ENCODE measurements at places on chromosomes 4 and X. TPM values are rescaled to one million over a fixed set of nuclear protein-coding genes. Genes with fewer than 3 reads are reported as not detected.

GRCh38 chr4:105838082-105838481 lies 57.2 kb upstream of the NPNT start:
- DNase-seq: no peak

GRCh38 chr4:177673985-177674489 lies 231.8 kb upstream of the AGA start:
- DNase-seq: no peak

GRCh38 chr4:104489731-104490095 lies 5.0 kb downstream of the CXXC4 start:
- no peak for DNase-seq

The PLP1 gene
- total RNA-seq: not detected

The MAGEA2B gene
- total RNA-seq: not detected

The EMD gene
- total RNA-seq: 71.9 TPM

The ZMAT1 gene
- total RNA-seq: 0.33 TPM

- no peak for DNase-seq
These were observed 132.4 kb downstream of the CORIN start for GRCh38 chr4:47705326-47705981.

- DNase-seq: no peak
These were observed 16.5 kb upstream of the FGFR3 start for GRCh38 chr4:1776521-1777161.

- DNase-seq: no peak
These were observed 26.5 kb downstream of the GALNT7 start for GRCh38 chr4:173195109-173195508.

The RAI2 gene
- 0.64 TPM for total RNA-seq

- DNase-seq: no peak
These were observed 139.1 kb upstream of the PLAC1 start for GRCh38 chrX:134797390-134797700.

DNA sequence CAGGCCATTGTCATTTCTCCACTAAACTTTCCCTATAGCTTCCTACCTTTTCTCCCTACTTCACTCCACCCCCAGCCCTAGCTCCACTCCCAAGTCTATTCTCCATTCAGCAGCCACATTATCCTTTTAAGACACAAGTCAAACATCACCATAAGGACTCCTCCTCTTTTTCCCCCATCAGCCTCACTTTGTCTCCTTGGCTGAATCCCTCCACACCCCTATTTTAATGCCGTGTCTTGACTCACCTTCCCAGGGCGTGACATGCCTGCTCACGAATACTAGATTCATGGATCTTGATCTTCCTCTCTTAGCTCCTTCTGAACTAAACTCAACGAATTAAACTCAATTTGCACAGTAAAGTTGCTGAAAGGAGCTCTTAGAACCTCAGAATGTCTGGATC lies 281.9 kb downstream of the PTTG2 start:
- no peak for DNase-seq

GRCh38 chr4:122003335-122003734 lies 51.5 kb upstream of the TRPC3 start:
- DNase-seq: no peak

- DNase-seq: peak; percentile 12
These were observed 516.2 kb upstream of the ADGRL3 start for GRCh38 chr4:60683973-60684372.

- DNase-seq: peak; percentile 8
These were observed 298.2 kb upstream of the ARSJ start for GRCh38 chr4:114277690-114278089.

- peak; percentile 71 for DNase-seq
These were observed 340.1 kb upstream of the CTSO start for GRCh38 chr4:156293657-156294297.

GRCh38 chr4:183504930-183505610 lies at the start of gene ING2:
TSS of gene ING2 (plus strand) at chr4:183505058. CDS start at chr4:183505196, 138 bp downstream.
- DNase-seq: peak; percentile 49

The TMEM255A gene
- not detected for total RNA-seq

DNA sequence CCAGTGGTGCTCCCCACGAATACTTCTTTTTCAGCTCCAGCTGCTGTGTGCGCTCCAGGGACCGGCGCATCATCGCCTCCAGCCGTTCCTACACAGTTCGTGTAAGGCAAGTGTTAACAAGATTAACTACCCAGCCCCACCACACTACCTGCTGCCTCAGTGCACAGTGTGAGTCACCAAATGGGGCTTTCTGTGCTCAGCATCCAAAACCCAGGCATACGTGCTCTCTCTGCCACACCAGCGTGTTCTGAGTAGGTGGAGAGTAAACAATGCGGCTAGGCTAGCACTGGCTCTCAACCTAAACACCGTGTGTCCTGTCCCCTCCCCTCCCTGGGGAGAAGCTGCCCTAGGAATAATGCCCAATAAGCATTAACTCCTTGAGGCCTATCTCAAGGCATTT lies 60.0 kb downstream of the MAP7D2 start:
- DNase-seq: peak; percentile 90

- DNase-seq: peak; percentile 79
These were observed 583.5 kb upstream of the FAT1 start for GRCh38 chr4:187307131-187307530.

GRCh38 chrX:104659005-104659744 lies 93.2 kb downstream of the IL1RAPL2 start:
- peak; percentile 32 for DNase-seq

- DNase-seq: no peak
These were observed 263.8 kb upstream of the IGFBP7 start for GRCh38 chr4:57373991-57374390.

The TRIM75 gene
- not detected for total RNA-seq

The PPM1K gene
- total RNA-seq: 22.4 TPM

The PRRG3 gene
- total RNA-seq: not detected

The CLTRN gene
- total RNA-seq: 2.2 TPM

The CCDC149 gene
- total RNA-seq: 4.8 TPM

DNA sequence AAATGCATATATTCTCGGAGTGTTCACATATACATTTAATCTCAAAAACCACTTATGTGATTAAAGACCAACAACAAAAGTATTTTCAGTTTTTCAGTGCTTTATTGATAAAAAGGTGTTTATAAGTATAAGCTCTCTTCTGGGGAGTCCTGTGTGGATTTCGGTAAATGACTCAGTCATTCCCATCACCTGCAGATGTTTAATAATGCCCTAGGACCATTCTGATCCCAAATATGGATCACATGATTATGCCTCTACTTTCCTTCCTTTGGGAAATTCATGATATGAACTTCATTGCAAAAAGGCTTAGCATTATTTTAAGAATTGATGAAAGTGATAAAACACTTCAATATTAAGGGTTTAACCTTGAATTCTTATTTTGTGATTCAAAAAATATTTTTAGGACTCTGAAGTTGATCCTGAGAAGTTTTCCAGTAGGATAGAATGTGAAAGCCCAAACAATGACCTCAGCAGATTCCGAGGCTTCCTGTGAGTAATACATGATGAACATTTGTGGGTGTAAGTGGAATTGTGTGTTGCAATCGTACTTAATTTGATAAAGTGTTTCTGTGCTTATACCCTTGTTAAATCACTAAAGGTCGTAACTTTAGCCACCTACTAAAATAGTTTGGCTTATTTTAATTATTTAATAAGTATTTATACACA lies 40.2 kb downstream of the ATP10D start:
- peak; percentile 79 for DNase-seq

GRCh38 chr4:77159806-77160205 lies 2.8 kb downstream of the CCNG2 start:
- no peak for DNase-seq

The NRK gene
- 1.5 TPM for total RNA-seq

GRCh38 chr4:128232719-128233118 lies 54.9 kb downstream of the PGRMC2 start:
- no peak for DNase-seq

The CRMP1 gene
- under 0.01 TPM for total RNA-seq

- no peak for DNase-seq
These were observed 70.8 kb downstream of the LUZP4 start for GRCh38 chrX:115360220-115360781.

- no peak for DNase-seq
These were observed 85.9 kb downstream of the FIP1L1 start for GRCh38 chr4:53463340-53463739.

GRCh38 chr4:80069837-80070731 lies 2.9 kb downstream of the ANTXR2 start:
- DNase-seq: no peak

- peak; percentile 89 for DNase-seq
These were observed 8.0 kb downstream of the HERC3 start for GRCh38 chr4:88600176-88600838.

DNA sequence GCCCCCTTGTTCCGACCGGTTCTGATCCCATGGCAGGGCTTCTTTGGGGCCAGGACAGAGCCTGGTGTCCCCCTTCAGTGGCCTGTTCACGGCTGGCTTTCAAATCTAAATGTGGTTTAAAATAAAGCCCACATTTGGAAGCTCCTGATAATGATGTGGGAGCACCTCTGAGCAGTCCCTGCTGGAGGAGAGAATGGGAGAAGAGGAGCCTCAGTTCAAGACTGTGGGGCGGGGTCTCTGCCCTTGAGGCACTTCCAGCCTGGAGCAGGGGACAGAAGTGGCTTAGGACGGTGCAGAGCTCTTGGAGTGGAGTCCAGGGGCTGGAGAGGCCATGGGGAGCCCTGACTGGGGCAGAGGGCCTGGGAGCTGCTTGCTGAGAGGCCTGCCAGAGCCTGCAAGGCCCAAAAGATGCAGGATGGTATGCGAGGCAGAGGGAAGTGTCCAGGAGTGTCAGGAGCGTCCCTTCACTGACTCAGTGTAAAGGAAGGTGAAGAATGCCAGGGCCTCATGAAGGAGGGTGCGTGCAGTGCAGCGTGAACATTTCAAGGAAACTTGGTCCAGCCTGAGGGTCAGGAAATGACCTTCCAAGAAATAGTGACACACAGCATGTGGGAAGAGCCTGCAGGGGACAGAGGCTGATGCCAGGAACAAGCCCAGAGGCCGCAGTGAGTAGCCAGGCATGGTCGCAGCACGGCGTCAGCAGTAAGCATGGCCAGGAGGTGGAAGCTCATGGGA lies 21.1 kb upstream of the TADA2B start:
- peak; percentile 69 for DNase-seq

DNA sequence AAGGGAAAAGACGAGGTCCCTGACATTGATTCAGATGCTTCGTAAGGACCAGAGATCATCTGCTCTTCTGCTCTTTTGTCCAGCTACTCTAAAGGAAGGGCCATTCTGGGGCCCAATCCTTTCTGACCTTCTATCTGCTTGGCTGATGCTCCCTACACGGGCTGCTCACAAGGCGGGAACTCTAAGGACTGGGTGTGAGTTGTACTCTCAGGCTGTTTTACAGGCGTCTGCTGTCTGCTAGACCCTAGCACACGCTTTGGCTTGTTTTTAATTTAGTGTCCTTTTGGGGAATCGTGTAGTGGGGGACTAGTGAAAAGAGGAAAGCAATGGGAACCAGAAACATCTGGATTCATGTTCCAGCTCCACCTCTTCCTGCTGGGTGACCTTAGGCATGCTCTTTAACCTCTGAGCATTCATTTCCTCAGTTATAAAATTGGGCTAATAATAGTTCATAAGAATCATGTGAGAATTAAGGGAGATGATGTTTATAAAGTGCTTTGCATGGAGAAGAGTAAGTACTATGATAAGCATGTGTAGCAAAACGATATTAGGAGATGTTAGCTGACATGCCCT lies 53.1 kb downstream of the CASP3 start:
- no peak for DNase-seq

DNA sequence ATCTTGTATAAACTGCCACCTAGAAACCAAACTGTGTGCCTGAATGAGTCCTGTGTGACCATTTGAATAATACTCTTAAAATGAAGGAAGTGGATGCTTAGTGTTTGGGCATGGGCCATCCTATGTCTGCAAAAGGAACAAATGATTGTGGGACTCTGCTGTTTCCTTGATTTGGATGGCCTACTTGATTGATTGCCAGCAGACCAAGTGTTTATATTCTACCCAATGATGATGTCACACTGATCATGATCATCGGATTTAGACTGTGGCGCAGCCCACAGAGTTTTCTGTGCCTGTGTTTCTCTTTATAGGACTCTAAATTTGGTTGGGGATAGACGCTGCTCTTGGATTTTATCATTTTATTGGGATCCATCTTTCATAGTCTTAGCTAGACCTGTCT lies 4.4 kb downstream of the SEPTIN11 start:
- DNase-seq: no peak

The SLC6A8 gene
- total RNA-seq: 99.2 TPM

The GUCY1B1 gene
- total RNA-seq: 0.33 TPM

The CFI gene
- 21.5 TPM for total RNA-seq

The TASL gene
- total RNA-seq: not detected

DNA sequence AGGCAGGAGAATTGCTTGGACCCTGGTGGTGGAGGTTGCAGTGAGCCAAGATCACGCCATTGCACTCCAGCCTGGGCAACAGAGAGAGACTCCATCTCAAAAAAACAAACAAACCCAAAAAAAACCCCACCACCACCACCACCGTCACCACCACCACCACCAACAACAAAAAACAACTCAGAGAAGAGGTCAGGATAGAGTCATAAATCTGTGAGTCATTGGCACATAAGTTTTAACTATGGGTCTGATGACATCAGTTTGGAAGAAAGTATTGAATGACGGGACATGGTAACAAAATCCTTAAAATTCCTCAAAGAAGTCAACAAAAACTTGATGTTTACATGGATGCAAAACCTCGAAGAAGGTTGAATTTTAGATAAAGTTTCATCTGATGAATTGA lies 288.0 kb upstream of the SFRP2 start:
- peak; percentile 33 for DNase-seq

DNA sequence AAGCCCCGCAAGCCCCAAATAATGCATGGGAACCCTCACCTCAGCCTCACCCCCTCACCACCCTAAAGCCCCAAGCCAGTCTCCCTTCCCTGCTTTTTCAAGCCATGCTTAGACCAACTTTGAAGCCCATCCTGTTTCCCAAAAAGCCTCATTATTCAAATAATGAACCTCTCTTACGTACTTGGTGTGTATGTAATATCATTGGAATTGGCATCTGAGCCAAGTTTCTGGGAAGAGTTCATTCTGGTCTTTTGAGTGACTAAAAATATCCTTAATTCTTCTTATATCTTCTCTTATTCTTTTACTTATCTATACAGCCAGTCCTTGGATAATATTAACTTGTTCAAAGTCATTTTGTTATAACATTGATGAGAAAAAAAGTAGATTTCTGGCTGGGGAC lies 875.8 kb upstream of the SLIT2 start:
- no peak for DNase-seq

Data from mammary epithelial cell (primary cell).